ENCODE measurements at places on chromosomes 4 and X.

DNA sequence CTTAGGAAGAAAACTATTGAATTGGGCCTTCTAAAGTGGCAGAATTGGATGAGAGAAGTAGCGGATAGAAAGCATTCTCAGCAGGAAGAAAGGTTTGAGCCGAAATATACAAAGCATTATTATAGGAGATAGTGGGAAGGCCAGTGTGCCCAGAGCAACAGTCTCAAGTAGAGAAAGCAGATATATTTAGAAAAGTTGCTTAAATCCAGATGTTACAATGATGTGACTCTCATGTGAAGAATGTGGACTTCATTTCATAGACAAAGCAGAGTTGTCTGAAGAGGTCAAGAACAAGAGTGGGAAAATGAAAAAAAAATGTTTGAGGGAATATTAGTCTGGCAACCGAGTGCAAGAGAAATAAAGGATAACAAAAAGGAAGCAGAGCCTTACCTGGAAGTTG is 66.9 kb downstream of the SYNPO2 start:
- no peak for DNase-seq

- DNase-seq, result no peak
Observed at GRCh38 chrX:45428831-45429230, 228.2 kb upstream of the DIPK2B start.

DNA sequence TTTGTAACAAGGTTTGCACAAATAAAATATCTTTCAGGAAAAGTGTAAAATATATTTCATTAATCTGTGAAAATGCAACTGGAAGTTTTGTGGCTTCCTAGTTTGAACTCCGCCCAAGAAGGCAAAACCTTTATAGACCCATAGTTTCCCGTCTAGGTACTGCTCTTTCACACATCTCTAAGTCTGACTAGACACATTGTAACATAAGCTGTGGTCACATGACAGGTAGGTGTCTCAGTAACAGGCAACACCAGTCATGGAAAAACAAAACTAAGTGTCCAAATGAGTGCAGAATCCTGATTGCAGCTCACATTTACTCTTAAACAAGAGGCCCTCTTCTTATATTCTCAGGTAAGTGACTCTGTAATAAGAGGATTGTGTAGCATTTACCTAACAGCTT is 55.6 kb downstream of the SNCA start:
- DNase-seq, result no peak

DNA sequence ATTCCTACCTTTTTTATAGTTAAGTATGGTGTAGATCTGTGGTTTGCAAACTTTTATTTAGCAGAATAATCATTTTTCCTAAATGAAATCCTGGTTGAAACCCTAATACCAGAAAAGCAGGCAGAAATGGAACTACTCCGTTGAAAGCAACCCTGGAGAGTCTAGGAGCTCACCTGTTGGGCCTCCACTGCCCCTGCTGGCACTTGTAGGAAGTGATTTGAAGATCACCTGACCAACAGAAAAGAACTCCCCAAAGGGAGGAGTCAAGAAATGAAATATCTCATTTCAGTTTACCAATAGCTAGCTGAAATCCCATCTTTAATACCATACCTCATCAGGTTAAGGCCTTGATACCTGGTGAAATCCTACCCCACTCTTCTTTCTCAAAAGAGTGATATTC is 277.1 kb downstream of the KLHL13 start:
- DNase-seq, result no peak

GRCh38 chr4:147655639-147656038 is 28.3 kb downstream of the PRMT9 start:
- DNase-seq, result no peak

- no peak for DNase-seq
Observed at GRCh38 chrX:44330227-44330626, 13.2 kb downstream of the EFHC2 start.

DNA sequence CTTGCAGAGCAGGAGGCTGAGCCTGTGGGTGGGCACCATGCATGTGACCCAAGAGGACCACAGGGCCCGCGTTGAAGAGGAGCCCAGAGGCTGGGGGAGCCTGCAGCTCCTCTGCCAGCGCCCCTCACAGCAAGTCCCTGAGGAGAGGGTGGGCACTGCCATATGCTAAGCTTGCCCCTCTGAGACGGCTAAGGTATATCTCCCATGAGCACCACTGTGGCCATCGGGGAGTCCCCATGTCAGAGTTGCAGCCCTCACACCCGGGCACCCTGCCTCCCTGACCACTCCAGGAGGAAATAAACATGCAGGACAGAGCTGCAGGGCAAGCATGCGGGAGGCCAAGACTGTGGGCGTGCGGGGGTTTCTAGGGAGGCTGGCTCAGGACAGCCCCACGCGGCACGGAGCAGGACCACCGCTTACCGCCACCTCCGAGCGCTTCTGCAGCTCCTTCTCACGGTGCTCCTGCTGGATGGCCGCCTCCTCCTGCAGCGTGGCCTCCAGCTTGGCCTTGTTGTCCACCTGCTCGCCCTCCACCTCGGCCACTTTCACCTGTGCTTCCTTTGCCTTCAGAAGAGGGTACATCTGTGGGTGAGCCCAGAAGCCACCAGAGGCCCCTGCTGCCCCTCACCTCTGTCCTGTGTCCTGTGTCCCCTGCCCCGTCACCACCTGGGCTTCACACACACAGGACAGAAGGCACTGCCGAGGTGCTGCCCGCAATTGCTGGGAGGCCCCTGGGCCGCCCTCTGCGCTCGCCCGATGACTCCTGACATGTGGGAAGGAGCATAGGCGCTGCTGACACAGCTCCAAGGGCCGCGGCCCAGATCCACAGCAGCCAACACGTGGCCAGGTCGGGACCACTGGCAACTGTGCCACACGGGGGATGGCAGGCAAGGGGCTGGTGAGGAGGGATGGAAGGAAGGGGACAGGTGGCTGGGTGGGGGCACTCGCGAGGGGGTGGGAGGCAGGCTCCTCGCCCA is 29.8 kb downstream of the FGFR3 start:
- no peak for DNase-seq

- peak; percentile 81 for DNase-seq
Observed at GRCh38 chr4:138977524-138977923, 38.1 kb upstream of the NOCT start.

DNA sequence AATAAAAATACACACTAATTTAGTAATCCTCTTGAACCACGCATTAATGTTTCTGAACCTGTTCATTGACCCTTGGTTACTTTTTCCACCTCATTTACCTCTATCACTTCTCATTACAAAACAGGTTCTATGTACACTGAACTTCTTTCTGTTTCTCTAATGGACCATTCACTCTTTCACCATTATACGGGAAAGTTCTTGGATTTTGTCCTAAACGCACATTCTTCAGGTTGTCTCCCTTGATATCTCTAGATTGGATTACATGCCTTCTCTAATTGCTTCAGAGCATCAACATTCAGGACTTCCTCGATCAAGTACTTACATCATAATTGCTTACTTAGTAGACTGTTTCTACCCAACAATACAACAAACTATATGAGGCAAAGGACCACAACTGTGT is 359.4 kb upstream of the FSTL5 start:
- no peak for DNase-seq

- no peak for DNase-seq
Observed at GRCh38 chr4:188536826-188537225, 397.6 kb downstream of the TRIML1 start.

DNA sequence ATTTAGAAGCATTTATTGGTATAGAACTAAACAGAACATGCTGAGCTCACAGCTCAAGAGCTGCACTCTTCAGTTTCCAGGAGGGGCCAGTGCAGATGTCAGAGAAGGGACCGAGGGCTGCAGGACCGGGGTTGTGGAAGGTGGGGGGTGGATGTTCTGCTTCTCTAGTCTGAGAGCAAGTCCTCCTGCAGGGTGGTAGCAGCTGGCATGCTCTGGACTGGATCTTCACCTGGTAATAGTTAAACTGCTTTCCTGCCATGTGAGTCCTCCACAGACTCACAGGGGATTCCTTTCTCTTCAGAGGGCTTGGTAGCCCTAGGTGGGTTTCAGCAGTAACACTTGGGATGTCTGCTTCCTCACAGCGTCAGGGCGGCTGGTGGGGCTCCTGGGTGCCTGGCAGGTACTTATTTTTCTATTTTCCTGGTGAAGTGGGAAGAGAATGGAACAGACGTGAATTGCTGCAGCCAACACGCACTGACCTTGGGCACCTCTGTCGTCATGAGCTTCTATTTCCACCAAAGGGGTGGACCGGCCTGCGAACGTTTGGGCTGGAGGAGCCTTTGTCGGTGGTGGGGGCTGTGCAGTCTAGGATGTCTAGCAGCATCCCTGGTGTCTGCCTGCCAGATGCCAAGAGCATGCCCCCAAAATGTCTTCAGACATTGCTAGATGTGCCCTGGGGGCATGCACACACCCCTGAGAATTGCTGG is 2.5 kb downstream of the MAEA start:
- no peak for DNase-seq

DNA sequence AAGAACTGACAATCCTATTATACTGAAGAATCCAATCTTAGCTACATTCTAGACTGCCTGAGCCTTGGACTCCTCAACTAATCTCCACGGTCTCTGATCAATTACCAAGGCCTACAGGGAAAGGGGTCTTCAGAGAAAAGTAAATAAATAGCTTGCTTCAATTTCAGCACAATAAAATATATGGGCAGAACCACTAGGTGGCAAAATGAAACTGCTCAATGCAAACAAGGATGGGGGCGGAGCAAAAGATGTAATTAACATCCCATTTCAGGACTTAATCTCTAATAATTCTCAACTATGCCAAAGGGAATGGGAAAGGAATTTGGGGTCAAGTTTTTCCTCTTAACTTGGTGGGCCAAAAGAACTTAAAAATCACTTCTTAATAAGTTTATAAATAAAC is 78.4 kb upstream of the MAP3K15 start:
- peak; percentile 39 for DNase-seq

DNA sequence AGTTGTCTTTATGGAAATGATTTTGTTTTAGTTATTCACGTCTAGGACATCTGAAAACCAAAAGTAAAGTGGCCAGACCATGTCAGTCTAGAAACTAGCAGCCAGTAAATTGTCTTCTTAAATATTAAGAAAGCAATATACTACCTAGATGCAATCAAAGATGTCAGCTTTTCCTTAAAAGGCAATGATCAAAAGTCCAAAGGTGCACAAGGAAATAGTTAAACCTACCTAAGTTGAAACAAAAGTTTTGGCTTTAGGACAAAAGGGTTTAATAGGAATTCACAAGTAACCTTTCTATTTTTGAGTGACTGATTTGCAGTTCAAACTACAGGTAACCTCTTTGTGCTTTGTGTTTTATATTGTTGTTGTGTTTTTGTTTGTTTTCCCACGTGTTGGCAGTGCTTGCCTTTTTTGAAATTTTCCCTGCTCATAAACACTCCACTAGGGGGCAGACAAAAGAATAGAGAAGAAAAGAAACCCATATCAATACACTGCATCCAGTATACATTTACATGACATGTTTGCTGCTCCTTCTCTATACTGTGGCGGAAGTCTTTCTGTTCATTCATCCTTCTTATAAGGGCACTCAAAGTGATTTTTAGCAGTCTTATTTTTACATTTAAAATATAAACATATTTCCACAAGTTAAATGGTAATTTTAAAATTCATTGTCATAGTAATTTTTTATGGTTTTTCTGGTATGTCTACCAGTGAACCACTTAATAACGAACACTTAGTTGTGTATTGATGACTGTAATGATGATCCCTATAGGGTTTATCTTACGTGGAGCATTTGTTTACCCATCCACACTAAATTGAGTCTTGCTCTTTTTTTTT is 62.7 kb downstream of the GAB1 start:
- DNase-seq, result peak; percentile 34

DNA sequence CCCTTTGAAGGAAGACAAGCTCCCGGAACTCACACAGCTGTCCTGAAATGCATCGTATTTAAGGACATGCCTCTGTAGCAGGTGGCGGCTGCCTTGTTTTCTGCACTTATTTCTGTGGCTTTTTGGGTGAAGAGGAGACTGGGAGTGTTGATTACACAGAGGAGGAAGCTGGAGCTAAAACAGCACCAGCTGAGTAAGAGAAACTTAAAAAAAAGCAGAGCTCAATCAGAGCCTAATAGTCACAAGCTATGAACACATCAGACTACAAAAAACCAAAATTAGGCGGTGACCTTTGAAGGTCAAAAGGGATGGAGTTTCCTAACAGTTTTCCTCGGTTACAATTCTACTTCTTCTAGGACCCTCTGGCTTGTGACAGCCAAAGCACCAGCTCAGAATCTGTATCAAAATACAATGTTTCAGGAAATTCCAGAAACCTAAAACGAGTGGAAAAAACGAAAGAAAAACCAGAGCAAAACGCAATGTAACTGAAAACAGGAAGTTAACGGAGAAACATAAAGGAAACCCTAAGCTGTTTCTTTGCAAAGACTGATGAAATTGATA is 13.5 kb downstream of the PRKX start:
- peak; percentile 69 for DNase-seq

- no peak for DNase-seq
Observed at GRCh38 chr4:41635441-41635840, 97.5 kb downstream of the LIMCH1 start.

GRCh38 chr4:77193046-77193445 is 36.0 kb downstream of the CCNG2 start:
- no peak for DNase-seq

DNA sequence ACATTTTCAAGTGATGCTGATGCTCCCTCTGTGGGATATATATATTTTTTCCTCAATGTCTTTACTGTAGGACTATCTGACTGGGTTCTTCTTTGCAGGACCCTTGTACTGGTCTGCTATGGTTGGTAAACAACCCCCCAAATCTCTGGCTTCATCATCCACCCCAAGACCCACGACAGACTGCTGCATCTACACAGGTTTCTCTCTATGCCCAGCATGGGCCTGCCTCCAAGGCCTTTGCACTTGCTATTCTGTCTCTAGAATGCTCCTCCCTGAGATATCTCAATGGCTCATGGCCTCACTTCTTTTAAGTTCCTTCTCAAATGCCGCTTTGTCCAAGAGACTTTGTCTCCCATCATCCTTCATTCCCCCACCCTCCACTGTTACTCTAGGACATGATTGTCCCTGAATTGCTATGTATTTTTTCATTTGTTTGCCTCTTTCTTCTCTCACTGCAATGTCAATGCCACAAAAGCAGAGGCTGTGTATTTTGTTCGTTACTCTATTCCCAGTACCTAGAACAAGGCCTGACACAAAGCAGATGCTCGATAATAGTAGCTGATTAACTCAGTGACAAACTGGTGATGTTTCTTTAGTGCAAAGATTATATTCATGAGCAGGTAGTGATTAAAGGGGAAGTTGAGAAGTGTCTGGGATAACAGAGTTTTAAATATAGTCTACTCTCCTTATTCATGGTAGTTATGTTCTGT is 6.6 kb downstream of the EVC start:
- no peak for DNase-seq

DNA sequence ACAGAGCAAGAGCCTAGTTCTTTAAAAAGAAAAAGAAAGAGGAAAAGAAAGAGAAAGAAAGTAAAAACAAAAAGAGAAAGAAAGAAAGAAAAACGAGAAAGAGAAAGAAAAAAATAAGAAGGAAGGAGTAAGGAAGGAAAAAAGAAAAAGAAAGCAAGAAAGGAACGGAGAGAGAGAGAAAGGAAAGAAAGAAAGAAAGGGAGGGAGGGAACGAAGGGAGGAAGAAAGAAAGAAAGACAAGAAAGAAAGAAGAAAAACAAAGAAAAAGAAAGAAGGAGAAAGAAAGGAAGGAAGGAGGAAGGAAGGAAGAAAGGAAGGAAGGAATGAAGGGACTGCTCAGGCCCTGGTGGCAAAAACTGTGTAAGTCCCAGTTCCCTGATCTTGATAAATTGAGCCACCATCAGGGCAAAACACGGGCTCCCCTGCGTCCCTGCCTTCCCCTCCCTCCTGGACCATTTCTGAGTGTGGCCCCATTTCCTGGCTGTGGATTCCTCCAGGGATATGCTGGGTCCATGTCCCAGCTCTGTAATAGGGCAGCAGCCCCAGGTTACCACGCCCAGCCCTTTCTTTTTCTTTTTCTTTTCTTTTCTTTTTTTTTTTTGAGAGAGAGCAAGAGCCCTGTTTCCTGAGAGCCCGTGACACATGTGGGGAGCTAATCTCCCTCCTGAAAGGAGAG is 44.8 kb downstream of the SHOX start:
- no peak for DNase-seq

All from inflammatory macrophage (primary cell).